Right hindlimb (tissue), 1 donor: ENCODE measurements at places on chromosomes 11 and 22.

DNA sequence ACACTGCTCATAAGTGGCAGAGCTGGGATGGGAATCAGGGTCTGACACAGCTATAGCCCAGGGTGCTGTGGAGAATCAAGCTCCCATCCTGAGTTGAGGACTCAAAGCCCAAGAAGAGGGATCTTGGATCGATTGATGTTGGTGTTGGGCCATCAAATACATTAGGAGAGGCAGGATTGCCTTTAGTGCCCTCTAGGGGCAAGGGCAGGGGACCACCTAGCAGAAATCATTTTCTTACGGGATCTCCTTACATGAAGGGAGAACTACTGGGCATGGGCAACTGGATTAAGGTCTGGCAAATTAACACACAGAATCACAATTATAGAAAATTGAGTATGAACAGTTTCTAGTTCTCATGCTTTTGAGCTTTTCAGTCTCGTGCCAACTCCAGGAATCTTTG, 24.9 kb upstream of the EMSY start:
- no peak for DNase-seq

- DNase-seq: no peak
Measured at GRCh38 chr11:98771791-98772190, 249.0 kb upstream of the CNTN5 start.

DNA sequence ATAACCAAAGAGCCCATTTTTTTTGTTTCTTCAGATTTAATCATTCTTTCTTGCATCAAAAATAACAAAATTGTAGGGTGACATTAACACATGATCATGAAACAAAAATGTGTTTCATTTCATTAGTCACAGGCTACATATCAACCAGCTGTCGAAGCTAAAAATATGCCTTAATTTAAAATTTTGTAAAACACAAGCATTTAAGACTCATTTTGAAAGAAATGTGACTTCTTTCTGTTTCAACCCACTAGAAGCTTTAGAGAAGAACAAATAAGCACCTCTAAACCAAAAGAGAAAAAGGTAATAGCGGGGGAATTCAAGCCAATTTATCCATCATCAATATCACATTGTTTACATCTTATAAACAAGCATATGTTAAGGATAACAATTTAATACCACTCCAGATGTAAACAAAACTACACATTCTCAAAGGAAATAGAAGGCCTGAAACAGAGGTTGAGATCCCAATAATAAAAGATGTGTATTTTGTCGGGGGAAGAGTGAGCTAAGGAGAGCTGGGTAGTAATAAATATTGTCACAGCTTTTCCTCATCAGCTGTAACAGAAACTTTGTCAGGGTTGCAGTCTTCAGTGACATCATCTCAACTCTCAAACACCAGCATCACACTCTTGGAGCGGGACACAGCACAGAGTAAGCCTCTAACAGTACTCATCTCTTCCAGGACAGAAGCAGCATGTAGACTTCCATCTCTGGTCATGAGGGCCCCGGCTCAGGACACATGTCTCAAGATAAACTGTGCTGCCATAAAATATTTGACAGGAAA, 42.0 kb downstream of the ALG9 start:
- DNase-seq: no peak

DNA sequence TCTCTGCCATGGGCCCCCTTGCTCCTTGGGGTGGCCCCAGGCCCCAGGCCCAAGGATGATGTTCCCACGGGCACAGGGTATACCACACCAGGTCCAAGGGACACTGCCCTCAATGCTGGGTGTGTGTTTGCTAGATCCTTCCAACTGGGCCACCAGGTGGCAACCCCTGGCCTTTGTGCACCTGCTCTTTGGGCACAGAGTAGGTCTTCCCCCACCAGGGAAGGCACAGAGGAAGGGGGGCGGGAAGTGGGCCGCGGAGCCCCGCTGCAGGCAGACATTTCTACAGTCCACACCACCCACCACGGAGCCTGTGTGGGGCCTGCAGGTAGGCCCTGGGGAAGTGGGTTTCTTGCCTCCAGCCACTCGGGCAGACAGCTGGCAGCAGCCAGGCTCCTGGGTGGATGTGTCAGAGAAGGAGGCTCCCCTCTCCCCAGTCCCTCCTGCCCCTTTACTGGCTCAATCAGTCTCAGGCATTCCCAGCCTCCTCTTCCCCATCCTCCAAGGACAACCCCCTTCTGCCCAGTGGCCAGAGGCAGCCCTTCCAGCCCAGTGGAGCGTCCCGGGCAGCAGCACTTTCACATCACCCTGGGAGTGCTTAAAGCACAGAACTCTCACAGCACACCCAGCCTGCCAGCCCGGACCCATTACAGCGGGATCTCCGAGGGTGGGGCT, 21.6 kb downstream of the MAFF start:
- DNase-seq: peak; percentile 17

GRCh38 chr11:45024316-45024715, 73.6 kb upstream of the TP53I11 start:
- DNase-seq: no peak

DNA sequence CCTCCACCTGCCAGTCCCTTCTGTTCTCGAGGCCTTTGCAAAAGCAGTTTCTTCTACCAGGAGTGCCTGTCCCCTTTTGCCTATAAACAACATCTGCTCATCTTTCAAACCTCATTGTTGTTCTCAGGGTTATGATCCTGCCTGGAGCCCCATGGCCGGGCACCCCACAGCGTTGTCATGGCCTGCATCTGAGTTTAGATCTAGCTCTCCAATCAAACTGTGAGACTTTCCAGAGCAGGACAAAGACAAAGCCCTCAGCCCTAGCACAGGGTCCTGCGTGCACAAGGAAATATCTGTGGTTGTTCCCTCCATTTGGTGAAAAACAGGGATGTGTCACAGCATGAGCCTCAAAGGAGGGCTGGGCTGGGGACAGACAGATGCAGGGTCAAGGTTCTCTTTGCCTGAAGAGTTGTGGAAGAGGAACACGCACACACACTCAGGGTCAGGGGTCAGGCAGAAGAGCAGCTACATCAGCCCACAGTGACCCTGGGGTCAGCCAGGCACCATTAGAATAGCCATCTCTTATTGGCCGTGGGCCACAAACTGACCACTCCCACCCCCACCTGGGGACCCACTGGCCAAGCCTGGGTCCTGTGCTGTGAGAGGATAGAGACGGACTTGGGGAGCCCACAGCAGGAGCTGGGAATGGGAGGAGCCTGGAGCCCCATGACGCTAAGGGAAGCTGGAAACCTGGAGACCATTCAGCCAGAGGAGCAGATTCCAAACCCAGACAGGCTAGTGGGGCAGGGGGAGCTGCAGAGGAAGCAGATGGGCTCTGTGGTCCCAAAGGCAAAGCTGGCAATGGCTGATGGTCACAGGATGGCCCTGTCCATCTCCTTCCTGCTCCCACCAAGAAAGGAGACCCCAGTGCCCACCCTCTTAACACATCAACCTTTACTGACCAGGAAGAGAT, 99.4 kb downstream of the PDE2A start:
- DNase-seq: no peak

GRCh38 chr11:126627421-126627820, 271.9 kb downstream of the ST3GAL4 start:
- DNase-seq: no peak

GRCh38 chr11:64719406-64719805, 3.6 kb downstream of the NRXN2 start:
- no peak for DNase-seq

DNA sequence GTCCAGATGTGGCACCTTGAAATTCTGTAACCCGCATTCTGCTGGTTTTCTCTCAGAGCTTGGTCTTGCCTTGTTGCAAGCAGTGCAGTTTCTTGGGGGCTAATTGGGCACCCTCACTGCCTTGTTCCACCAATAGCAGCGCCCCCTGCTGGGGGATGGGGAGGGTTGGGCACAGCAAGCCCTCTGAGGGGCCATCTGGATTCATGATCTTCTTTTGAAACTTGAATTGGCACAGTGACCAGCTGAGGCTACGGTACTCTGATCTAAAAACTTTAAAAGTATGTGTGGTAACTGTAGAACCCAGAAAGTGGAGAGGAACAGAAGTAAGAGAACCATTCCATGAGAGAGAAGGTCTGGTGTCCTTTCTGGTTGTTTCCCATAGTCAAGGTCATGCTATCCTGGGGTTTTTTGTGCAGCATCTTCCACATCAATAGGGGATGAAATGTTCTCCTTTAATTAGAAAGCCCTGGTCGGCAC, 64.2 kb downstream of the MED15 start:
- no peak for DNase-seq

GRCh38 chr22:37752189-37753087, 55.3 kb upstream of the GCAT start:
- DNase-seq: peak; percentile 86

- DNase-seq: no peak
Measured at GRCh38 chr22:27397954-27398342, 403.6 kb downstream of the MN1 start.

DNA sequence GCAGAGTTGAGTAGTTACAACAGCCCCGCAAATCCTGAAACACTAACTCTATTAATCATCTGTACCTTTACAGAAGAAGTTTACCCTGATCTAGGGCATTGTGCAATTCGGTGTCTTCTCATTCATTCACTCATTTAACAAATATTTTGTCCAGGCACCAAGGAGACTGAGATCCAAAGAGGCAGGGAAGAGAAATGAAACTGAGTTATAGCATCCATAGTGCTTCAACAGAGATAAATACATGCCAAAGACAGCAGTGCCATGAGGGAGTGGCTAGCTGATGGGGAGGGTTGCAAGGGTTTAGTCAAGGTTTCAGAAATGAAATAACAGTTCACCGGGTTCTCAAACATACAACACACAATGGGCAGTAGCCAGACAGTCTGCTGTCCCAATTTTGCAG, 40.2 kb upstream of the MTNR1B start:
- no peak for DNase-seq

GRCh38 chr22:45867118-45867905, 109.7 kb downstream of the WNT7B start:
- DNase-seq: no peak

DNA sequence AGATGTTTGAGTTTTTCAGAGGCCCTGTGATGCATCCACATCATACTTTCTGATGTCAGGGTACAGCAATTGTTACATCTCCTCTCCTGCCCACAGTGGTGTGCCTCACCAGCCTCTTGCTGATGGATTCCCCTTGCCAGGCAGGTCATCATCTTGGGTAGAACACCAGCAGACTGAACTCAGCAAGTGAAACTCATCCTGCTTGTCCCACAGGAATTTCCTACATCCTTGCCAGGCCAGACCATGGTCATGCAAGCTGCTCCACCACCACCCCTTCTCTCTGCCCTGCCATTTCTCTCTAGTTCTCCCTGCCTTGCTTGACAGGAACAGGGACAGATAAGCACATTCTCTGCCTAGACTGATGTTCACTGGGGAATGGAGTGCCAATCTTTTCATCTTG, 85.9 kb downstream of the PAX6 start:
- no peak for DNase-seq

DNA sequence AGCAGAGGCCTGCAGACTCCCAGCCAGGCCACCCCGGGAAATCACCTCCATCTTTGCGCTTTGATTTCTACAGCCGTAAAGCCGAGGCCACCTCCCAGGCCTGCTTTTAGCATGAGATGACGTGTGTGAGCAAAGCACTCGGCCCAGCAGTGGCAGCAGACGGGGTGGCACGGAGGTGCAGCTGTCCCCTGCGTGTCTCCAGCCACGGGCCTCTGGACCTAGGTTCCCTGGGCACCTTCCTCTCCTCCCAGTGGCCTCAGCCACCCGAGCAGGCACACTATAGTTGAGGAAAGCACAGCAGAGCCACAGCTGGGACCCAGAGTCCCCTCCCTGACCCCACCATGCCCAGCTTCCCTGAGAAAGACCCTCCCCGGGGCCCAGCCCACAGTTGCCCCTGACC, 15.9 kb downstream of the GNAZ start:
- DNase-seq: no peak

- no peak for DNase-seq
Measured at GRCh38 chr22:20964090-20964798, 2.8 kb upstream of the AIFM3 start.

DNA sequence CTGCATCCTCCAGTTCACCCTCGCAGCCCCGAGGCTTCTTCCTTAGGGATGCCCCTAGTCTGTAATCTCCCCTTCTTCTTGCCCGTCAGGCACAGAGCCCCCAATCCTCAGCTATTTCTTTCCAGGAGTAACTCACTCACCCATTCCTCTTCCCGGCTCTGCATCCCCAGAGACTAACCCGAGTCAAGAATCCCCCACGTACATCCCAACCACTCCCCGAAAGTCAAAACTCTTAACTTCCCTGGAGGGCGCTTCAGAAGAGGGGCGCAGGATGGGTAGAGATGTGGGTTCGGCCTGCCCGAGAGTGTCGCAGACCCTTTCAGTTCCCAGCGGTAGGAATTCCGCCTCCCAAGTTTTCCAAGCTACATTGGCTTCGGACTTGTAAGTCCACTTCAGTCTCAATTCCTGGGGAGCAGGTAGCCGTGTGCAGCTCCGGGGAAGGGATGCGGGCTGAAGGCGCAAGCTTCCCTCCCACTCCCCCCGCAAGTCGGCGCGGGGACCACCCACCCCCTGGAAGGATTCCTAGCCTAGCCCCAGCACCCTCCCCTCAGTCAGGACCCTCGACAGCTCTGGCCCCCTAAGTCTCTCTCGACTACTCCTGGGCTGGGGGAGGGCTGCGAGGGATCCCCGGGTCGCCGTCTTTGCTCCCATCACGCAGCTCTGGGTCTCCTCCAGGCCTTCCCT, 871 bp downstream of the BDNF start:
- DNase-seq: peak; percentile 41

- DNase-seq: no peak
Measured at GRCh38 chr11:68743539-68743938, 7.8 kb downstream of the TESMIN start.

DNA sequence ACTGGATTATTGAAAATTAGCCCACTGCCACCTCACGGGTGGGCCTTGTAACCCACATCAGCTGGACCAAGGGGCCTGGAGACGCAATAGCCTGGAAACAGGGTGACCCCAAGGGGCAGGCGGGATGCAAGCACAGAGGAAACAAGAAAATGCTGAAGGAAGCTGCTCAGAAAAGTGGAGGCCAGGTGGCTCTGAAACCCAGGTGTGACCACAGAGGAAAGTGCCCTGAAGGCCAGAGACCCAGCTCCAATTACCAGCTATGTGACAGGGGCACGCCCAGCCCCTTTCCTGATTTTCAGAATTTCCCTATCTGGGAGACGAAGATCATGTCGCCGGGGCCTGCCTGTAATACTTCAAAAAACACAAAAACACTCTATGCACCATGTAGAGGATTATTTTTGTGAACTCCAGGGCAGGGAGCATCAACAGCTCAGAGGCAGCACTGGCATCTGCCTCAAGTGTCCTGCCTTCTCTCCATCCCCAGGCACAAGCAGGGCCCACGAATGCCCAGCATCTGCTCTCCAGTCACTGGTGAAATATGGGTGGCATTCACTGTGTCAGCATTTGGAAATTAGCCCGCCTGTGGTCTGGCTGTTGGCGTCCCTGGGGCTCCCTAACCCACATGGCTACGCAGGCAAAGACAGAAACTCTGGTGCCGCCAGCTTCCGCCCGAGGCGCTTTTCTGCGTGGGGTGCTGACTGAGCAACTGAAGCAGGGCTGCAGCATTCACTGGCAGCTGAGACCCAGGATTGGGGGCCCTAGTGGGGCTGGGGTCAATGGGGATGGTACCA, 6.3 kb downstream of the KCNJ1 start:
- DNase-seq: no peak

DNA sequence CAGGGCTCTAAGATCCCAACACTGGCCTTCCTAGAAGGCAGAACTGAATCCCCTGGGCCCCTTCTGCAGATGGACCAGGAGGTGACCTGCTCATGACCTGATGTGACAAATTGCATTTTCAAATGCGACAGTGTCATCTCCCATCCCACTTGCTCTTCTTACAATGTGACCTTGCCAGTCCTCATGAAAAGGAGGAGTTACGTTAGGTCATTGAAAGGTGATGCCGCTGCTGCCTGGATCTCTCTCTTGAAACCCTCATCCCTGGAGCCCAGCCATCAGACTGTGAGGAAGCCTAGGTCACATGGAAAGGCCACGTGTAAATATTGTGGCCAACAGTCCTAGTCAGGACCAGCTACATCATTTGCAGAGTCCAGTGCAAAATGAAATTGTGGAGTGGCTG, 5.7 kb upstream of the C1QTNF4 start:
- no peak for DNase-seq
